ENCODE measurements at places on chromosomes 7 and 10. TPM values are rescaled to one million over a fixed set of nuclear protein-coding genes. Genes with fewer than 3 reads are reported as not detected.

HMX3 gene
- 12.9 TPM for polyA plus RNA-seq

CLDN15 gene
- polyA plus RNA-seq = 4.6 TPM

DLX5 gene
- 8.8 TPM for polyA plus RNA-seq

DNA sequence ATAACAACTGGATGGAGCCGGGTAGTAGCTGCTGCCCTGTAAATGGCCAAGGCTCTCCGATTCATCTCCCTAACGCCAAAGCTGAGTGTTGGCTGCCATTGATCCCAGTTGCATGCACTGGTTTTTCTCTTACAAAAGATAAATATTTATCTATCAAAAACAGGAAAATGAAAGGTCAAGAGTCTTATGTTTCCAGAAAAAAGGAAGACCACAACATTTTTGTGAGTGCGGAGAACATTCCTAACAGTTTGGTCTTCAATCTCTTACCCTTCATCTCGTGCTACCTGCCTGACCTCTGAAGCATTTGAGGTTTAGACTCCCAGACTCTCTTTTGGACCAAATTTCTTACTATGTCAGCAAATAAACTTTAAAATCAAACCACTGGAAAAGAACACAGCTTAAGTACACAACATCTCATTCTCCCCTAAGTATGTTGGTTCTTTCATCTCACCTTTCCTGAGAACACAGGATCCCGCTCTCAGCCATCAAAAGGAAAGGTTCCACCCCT lies 61.6 kb downstream of the SORBS1 start:
- DNase-seq = no peak

- DNase-seq = no peak
Observed at GRCh38 chr7:29793507-29793906, 12.8 kb upstream of the WIPF3 start.

UNCX gene
- not detected for polyA plus RNA-seq

DNA sequence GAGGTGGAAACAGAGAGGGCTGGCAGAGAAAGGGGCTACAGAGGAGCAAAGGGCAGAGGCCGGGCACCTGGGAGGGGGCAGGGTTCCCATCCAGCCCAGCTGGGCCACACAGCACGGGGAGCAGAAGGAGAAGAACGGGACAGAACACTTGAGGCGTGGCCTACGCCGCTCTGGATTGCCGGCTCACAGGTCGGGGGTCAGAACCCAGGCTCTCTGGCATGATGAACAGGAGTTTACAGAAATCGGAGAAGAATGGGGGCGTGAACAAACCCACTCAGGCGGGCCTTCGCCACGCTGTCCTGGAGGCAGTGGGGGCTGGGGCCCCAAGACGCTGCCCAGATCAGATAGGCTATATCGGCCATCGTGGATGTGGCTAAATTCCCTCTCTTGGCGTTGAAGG lies 362.2 kb upstream of the SHH start:
- no peak for DNase-seq

GRCh38 chr10:35421553-35422178 lies 85.4 kb downstream of the CCNY start:
- no peak for DNase-seq

FOXI2 gene
- not detected for polyA plus RNA-seq
